ENCODE measurements at places on chromosomes 7 and 10.

DNA sequence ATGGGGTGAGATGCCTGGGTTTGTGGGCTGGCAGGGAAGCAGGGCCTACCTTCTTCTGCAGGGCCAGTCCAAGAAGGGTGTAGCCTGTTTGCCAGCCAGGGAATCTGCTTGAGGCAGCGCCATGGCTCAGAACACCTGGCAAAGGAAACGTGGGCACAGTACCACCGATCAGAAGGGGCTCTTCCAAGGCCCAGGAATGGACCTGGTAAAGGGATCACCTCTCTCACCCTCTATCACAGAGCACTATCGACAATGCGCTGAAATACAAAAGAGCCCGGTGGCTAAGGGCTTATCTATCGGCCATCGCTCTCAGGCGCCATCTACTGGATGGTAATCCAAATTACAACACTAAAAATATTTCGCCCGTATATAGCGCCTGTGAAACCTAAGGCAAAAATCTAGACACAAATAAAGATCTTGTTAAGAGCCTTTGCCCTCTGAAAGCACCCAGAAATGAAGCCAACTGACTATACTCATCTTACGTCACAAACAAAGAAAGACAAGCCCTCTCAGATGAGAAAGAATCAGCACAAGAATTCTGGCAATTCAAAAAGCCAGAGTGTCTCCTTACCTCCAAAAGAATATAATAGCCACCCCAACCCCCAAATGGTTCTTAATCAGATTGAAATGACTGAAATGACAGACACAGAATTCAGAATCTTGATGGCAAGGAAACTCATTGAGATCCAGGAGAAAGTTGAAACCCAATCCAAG, 217.8 kb upstream of the HPS1 start:
- peak; percentile 17 for DNase-seq

GRCh38 chr10:29314726-29315125, 25.9 kb downstream of the LYZL1 start:
- DNase-seq: no peak

- DNase-seq: peak; percentile 9
Observed at GRCh38 chr10:68957654-68958053, 1.7 kb downstream of the DDX21 start.

DNA sequence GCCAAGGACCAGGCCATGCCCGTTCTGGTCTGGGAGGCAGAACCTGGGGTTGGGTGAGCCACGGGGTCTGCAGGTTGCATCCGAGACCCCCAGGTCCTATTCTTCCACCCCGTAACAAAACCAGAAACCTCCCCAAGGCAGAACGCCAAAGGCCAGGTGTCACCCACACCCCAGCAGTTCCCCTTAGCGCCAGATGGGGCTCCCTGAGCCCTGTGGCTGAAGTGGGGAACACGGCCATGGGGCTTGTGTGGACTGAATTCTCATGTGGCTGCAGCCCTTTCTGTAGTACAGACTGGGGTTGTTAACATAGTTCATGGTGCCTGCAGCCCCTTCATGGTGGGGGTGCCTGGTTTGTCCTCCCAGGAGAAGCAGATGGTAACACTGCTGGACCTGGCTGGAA, 10.2 kb downstream of the BRI3 start:
- no peak for DNase-seq

- no peak for DNase-seq
Observed at GRCh38 chr7:5701085-5701914, 80.2 kb downstream of the RNF216 start.

DNA sequence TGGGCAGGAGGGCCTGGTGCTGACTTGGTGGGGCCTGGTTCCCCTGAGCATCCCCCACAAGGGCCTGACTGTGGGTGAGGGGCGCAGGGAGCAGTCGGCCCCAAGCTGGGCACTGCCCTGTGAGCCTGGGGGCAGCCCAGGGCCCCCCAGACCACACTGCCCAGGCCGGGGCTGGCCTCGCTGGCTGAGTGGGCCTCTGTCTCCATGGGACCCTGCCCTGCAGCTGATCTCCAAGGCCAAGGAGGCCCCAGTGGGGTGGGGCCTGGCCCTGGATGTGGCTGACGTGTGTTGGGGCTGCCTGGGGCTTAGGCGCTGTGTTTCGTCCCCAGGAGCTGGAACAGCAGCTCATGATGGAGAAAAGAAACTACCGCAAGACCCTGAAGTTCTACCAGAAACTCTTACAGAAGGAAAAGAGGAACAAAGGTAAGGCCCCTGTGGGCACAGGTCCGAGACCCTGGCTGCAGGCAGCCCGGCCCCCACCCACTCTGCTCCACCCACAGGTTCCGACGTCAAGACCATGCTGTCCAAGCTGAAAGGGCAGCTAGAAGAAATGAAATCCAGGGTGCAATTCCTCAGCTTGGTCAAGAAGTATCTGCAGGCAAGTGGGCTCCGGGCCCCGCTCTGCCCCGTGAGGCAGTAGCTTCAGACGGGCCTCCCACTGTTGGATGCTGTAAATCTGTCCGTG, 23.5 kb upstream of the UTF1 start:
- no peak for DNase-seq

DNA sequence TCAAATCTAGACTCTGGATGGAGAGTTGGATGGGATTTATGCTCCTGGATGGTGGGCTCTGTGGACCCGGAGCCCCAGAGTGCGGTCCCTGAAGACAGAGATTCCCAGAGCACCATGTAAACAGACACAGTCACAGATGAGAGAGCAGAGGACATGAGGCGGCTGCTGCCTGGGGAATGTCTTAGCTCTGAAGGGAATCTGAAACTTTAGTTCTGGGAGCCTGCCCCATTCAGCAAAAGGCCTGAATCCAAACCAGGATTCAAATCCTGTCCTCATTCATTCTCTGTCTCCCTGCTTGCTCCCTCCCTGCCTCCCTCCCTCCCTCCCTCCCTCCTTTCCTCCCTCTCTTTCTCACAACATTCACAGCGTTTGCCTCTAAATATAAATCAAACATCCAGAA, 49.5 kb upstream of the CALD1 start:
- no peak for DNase-seq

- DNase-seq: no peak
Observed at GRCh38 chr7:41418337-41418736, 284.6 kb downstream of the INHBA start.
